Activated CD4-positive, alpha-beta T cell treated with anti-CD3 and anti-CD28 coated beads, Interleukin-2, amount 10 ng/mL, durations not matched to agents 24 days and 14 days (primary cell): ENCODE measurements at places on chromosomes 4 and X. TPM values are rescaled to one million over a fixed set of nuclear protein-coding genes. Genes with fewer than 3 reads are reported as not detected.

DNA sequence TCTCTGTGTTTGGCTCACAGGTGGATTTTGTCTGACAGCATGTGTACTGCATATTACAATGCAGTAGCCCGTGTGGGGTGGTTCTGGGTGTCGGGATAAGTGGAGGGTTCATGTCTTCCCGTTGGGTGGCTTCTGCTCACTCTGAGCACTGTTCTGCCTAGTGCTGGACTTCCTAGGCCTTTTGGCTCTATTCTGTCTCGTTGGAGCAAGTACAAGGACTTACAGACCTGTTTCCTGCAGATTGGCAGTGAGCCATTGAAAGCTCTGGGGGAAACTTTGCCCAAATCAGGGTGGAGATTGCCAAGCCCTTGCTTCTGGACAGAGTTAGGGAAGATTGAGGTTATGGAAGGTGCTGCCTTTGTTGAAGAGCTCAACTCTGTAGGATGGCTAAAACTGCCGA is 91.1 kb upstream of the SLC4A4 start:
- DNase-seq, result no peak
- H3K4me1 ChIP-seq, result no peaks in the 10 kb centered on the region
- H3K4me3 ChIP-seq, result no peak overlapping the region
- H3K36me3 ChIP-seq, result no peaks in the 10 kb centered on the region
- H3K27ac ChIP-seq, result no peak overlapping the region

GRCh38 chr4:13705521-13706041 is 78.1 kb upstream of the BOD1L1 start:
- no peak overlapping the region for H3K4me3 ChIP-seq
- no peaks in the 10 kb centered on the region for H3K27me3 ChIP-seq
- DNase-seq, result no peak
- H3K27ac ChIP-seq, result no peak overlapping the region

- no peak overlapping the region for H3K27ac ChIP-seq
- H3K4me3 ChIP-seq, result no peak overlapping the region
These were observed 16.0 kb downstream of the SULT1E1 start for GRCh38 chr4:69843932-69844331.

DNA sequence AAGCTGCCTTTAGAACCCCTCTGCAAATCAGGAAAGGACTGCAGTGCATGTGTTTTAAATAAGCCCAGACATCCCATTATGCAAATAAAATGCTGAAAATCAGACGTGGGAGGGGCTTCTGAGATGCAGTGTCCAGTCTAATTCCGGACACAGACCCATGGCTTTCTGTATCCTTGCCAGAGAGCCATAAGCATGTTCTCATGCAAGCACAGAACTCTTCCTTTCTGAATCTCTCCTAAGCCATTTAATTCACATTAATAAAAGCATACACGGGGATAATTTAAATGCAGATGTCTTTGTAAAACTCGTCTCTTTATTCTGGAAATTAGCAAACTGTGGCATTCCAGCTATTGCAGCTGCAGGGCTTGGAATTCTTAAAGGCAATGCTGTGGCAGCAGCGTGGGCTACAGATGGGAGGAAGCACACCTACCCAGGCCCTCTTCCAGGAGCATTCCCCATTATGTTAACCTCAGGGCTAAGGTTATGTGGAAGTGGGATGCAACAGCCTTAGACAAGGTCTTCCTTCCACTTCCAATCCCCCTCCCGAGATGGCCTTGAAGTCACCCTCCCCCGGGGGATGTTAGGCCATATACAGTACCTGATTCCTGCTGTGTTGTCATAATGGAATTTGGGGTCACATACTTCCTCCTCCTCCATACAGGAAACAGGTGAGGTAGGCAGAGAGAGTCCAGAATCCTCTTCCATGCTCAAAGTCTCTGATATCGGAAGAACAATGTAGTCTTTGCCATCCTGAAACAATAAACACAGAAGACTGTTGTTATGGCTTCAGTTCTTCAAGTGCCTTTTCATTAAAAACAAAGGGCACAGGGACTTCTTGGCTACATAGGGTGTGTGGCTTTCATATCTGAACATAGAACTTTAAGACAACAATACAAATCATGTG is 38.1 kb downstream of the KDR start:
- DNase-seq, result no peak
- H3K4me1 ChIP-seq, result no peaks in the 10 kb centered on the region
- H3K27ac ChIP-seq, result no peak overlapping the region
- H3K27me3 ChIP-seq, result no peaks in the 10 kb centered on the region

- H3K27ac ChIP-seq, result peak overlapping the region; percentile 98
- H3K4me1 ChIP-seq, result peaks cover 83% of the 10 kb centered on the region
- DNase-seq, result no peak
- no peaks in the 10 kb centered on the region for H3K27me3 ChIP-seq
- H3K36me3 ChIP-seq, result peaks cover 55% of the 10 kb centered on the region
These were observed 35.6 kb downstream of the DAPP1 start for GRCh38 chr4:99852199-99852749.

Gene BEND2
- not detected in 2 replicates for total RNA-seq

- peaks cover 13% of the 10 kb centered on the region for H3K36me3 ChIP-seq
- H3K27ac ChIP-seq, result no peak overlapping the region
- DNase-seq, result no peak
- H3K4me3 ChIP-seq, result no peak overlapping the region
- H3K4me1 ChIP-seq, result peaks cover 12% of the 10 kb centered on the region
These were observed 1.4 kb upstream of the FAM53A start for GRCh38 chr4:1685235-1686150.

- no peak overlapping the region for H3K27ac ChIP-seq
- no peak overlapping the region for H3K4me3 ChIP-seq
- H3K4me1 ChIP-seq, result peaks cover 15% of the 10 kb centered on the region
- H3K27me3 ChIP-seq, result peaks cover 23% of the 10 kb centered on the region
- no peak for DNase-seq
- no peaks in the 10 kb centered on the region for H3K36me3 ChIP-seq
These were observed 131.1 kb downstream of the DCHS2 start for GRCh38 chr4:154360491-154360890.

Gene RASL11B
- total RNA-seq, result 2.0 and 2.2 TPM in 2 replicates

GRCh38 chr4:7103607-7104365 is 35.9 kb upstream of the GRPEL1 start:
- peaks cover 12% of the 10 kb centered on the region for H3K4me1 ChIP-seq
- no peaks in the 10 kb centered on the region for H3K36me3 ChIP-seq
- no peak for DNase-seq
- peak overlapping the region; percentile 95 for H3K4me3 ChIP-seq

Gene SLC16A2
- total RNA-seq, result 0.40 and 0.58 TPM in 2 replicates
